T-helper 1 cell (primary cell): ENCODE measurements at places on chromosomes 6 and 20.

GRCh38 chr6:20605581-20605980 lies 71.3 kb downstream of the CDKAL1 start:
- no peak for DNase-seq

GRCh38 chr6:3623451-3624249 lies 127.9 kb downstream of the PXDC1 start:
- no peak for DNase-seq

- DNase-seq: no peak
Observed at GRCh38 chr20:39605908-39606307, 643.8 kb downstream of the DHX35 start.

GRCh38 chr6:81734081-81734480 lies 18.4 kb downstream of the TENT5A start:
- no peak for DNase-seq

- DNase-seq: no peak
Observed at GRCh38 chr20:36540551-36541211, 638 bp upstream of the MYL9 start.

DNA sequence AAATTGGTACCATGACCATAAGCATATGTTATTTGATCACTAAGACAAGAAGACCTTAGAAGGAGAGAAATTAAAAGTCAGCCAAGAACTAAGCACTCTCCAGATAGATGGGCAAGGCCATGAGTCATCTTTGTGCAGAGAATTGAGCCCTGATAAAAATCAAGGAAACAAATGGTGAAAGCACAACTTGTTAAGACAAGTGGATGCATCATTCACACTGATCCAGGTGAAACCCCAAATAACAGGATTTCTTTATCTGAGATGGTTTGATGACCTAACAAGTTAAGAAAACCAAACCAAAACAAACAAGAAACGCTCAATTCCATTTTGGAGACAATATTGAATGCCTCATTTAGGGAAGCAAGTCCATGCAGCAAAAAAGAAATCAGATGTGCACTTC lies 121.6 kb downstream of the ADAT2 start:
- DNase-seq: no peak
